ENCODE measurements at places on chromosomes 1 and 21.

- peak; percentile 79 for DNase-seq
These were observed 57.2 kb downstream of the AGPAT3 start for GRCh38 chr21:43921979-43922945.

- DNase-seq: no peak
These were observed 32.0 kb downstream of the MACO1 start for GRCh38 chr1:25462732-25463131.

GRCh38 chr1:227192163-227192562 lies 126.1 kb downstream of the CDC42BPA start:
- DNase-seq: no peak

DNA sequence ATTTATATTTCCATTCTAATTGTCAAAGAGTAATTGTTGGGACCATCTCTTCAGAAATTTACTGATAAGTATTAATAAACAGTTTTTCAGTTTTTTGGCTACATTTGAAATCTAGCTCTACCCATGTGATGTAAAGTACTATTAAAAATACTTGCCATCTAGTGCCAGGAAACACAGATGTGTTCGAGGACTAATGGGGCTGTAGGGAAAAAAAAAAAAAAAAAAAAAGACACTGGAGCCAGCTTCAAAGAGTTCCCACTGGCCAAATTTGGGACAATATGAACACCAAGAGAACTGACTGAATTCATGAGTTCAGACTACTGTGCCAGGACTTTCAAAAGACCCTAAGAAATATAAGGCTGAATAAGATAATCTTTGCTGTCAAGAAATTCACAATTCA lies 65.2 kb upstream of the GFI1 start:
- DNase-seq: no peak

- DNase-seq: no peak
These were observed 74.0 kb downstream of the ATP5PO start for GRCh38 chr21:33841561-33841960.

GRCh38 chr1:235563513-235564061 lies 59.3 kb upstream of the B3GALNT2 start:
- DNase-seq: no peak

GRCh38 chr21:14771593-14771992 lies 225.5 kb upstream of the SAMSN1 start:
- DNase-seq: no peak

DNA sequence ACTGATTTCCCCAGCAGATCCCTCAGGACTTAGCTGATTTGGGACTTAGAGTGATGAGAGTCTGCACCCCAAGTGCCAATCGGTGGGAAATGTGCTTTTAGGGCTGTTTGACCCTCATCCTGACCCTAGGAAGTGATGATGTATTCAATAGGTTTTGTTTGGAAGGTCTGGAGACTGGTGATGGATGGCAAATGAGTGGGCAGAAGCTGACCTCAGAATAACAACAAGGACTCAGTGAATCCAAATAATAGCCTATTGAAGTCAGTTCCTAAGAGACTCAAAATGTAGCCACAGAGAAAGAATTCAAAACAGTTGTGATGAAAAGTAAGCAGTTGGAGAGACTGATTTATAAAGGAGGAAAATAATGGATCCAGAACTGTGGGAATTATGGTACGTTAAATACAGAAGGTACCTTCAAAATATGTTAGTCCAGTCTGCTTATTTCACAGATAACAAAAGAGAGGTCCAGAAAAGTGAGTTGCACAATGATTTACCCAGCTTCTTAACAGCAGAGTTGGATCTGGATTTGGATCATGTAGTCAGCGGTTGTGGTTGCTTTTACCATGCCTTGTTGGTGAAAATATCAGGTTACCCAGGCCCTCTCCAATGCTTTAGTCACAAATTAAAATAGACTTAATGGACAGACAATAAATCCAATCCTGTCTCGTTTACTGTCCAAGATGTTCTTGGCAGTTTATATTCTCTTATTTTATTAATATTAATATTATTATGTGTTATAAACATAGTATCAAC lies 123.0 kb upstream of the PTBP2 start:
- no peak for DNase-seq

DNA sequence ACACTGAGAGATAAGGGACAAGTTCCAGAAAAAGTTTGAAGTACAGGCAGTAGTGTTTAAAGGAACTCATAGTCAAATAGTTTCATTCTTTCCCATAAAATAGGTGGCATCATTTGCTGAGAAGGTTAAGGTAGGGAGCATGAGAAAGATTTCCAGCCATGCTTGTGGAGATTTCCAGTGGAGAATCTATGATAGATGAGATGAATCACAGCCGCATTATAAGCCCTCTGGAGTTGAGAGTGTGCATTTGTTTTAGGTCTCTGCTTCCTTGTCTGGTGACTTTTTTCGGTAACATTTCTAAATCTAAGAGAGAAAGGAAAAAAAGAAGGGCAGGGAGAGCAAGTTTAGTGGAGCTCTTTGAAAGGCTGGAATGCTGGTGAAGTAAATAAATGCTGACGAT lies 108.7 kb downstream of the DISP1 start:
- no peak for DNase-seq

GRCh38 chr1:27572019-27572678 lies 31.8 kb downstream of the AHDC1 start:
- no peak for DNase-seq

GRCh38 chr1:12436345-12436658 lies 181.7 kb downstream of the DHRS3 start:
- DNase-seq: no peak

- DNase-seq: no peak
These were observed 31.2 kb upstream of the CSF3R start for GRCh38 chr1:36513676-36514473.

GRCh38 chr21:41974752-41975053 lies 20.9 kb upstream of the C2CD2 start:
- no peak for DNase-seq

DNA sequence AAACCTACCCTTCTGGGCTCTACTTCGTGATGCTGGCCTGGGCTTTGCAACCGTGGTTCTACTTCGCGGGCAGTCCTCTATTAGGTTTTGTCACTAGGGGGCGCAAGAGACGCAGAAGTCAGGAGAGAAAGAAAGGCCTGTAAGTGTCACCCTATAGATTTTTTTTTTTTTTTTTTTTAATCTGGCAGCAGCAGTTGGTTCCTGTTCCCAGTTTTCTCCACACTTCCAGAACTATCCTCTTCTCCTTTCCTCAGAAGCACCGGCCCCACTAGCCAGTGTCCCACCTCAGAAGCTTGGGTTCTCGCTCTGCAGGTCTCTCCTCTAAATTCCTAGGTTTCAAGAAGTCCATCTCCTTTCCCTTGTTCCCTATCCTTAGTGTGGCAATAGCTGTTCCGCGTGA lies 9.1 kb upstream of the LCE2D start:
- DNase-seq: no peak

GRCh38 chr1:236147068-236147467 lies 4.7 kb downstream of the GPR137B start:
- no peak for DNase-seq

DNA sequence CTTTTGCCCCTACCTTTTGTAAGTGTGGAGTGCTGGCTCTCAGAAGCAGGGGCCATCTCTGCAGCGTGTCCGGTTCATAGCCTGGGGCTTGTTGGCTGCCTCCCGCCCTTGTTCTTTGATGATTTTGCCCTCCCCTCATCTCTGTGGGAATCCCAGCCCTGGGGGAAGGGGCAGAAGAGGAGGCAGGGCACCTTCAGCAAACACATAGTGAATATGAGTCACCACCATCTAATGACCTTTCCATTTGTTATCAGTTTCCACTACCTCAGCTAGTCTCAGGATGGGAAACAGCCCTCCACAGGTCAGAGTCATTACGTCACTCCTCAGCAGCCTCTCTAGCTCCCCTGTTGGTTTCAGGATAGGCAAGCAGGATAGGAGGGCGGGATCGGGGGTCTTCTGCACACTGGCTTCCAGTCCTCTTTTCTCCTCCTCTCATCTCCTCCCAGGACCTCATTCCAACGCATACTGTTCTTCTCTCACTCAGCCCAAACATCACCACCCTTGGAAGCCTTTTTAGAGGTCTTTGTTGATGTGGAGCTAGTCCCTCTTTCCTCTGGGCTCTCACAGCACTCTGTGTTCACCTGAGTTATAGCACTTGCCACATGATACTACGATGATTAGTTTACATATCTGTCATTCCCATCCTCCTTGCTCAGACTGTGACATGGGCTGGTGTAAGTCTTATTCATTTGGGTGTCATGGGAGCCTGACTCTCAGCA lies 15.8 kb downstream of the GADD45A start:
- DNase-seq: peak; percentile 25

GRCh38 chr1:20448671-20449071 lies 37.3 kb downstream of the CAMK2N1 start:
- no peak for DNase-seq

DNA sequence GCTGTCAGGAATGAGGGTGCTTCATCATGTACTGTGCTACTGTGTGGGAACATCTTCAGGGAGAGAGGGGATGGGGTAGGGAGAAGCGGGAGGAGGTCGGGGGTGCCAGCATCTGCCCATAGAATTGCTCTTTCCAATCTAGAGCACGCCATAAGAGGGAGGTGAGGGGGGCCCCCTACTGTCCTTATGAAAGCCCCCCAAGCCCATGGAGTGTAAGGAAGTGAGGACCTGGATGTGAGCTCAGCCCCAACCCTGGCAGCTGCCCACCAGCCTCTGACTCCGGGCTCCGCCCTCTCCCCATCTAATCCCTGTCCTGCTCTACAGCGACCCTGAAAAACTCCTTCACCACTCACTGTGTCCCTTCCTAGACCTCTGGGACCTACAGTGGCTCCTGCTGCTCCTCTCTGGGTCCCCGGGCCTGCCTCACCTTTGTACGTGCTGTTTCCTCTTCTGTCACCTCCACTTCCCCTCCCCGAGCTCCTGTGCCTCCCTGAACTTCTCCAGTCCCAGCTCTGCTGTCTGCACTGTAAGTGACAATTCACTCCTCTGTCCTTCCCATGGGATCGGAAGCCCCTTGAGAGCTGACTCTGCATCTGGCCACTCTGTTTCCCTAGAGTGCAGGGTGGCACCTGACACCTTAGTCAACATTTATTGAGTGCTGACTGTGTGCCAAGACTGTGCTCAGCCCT lies 269.4 kb downstream of the PTPRU start:
- no peak for DNase-seq

DNA sequence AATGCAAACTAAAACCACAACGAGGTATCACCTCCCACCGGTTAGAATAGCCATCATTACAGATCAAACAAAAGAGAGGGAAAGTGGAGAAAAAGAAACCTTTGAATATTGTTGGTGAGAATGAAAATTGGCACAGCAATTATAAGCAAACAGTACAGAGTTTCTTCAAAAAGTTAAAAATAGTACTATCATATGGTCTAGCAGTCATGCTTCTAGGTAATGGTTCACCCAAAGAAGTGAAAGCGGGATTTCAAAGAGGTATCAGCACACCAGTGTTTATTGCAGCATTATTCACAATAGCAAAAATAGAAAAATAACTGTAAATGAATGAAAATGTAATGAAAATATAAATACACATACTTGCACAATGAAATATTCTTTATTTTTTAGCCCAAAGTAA lies 8.2 kb downstream of the OR2T10 start:
- DNase-seq: no peak

GRCh38 chr1:117631359-117632160 lies 25.7 kb downstream of the TENT5C start:
- DNase-seq: no peak

DNA sequence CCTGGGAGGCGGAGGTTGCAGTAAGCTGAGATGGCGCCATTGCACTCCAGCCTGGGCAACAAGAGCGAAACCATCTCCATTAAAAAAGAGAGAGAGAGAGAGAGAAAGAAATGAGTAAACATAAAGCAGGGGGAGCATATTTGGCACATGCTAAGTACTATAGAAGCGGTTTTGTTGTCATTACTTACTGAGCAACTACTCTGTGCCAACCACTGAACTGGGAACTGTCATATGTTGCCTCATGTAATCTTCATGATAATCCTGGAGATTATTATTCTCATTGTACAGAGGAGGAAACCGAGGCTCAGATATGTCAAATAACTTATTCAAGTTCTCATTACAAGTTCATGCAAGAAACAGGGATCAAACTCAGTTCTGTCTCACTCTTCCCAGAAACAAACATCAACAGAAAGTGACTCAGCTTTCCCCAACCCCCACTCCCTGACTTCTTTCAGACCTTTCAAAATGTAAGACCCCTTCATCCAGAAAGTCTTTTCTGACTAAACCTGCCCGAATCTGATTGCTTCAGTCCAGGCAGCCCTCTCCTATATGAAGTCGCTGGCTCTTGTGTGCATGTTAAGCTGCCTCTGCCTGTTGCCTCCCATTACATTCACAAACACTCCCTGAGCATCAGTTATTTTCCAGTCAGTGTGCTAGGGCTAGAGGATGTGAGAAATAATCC lies 23.5 kb downstream of the LAMB3 start:
- no peak for DNase-seq

DNA sequence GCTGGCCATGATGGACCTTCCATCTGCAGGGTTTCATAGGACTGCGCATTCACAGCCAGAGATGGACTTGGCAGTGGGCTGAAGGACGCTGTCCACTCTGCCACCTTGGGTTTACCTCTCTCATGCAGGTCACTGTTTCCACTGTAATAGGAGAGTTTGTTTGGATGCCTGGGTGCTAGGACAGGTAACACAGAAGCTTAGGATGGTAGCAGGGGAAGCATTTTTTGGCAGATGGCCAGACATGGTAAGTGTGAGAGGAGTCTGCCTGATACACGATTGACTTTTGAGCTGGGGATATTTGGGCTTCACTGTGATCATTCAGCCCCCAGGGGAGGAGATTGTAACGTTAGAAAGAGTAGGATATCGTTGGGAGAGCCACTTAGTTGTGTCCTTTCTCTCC lies 11.8 kb downstream of the PSEN2 start:
- DNase-seq: peak; percentile 37

DNA sequence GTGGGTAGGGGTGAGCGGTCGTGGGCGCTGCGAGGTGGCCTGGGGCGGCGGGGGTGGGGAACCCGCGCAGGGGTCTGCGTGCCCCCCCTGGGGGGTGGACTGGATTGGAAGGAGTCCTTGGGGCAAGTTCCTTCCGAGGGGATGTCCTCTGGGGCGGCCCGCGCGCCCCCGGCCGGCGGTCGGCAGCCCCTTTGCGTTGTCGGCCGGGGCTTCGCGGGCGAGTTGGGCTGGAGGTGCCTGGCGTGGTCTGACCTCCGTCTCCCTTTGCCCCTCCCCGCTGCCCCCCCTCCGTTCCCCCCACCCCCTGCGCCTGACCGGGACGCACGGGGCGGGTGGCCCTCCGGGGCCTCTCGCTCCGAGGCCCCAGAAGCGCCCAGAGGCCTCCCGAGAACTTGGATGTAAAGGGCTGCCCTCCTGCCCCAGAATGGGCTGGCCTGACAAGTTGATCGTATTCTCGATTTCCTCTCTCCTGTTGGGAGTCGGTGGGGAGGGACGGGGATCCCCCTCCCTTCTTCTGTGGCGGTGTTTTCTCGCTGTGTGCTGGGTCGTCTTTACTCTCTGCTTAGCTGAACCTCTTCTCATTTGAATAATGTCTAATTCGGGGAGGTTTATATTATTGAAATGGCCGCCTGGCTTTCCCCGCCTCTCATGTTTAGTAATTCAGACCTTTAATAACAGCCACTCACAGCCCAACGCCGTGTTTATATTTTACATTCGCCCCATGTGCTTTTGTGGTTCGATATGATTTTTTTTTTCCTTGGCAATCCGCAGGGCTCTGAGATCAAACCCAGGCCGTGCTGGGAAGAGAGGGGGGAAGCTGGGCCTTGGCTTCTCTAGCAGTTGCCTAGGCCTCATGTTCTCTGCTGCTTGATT lies 1.3 kb downstream of the POU2F1 start:
- DNase-seq: peak; percentile 52

GRCh38 chr1:162006081-162006480 lies 17.6 kb downstream of the OLFML2B start:
- DNase-seq: no peak

GRCh38 chr21:14993115-14993514 lies 71.7 kb downstream of the NRIP1 start:
- no peak for DNase-seq

All from naive thymus-derived CD4-positive, alpha-beta T cell (primary cell).